ENCODE measurements at places on chromosomes 11 and 22.
A peak's percentile ranks its signal among the peaks of the same experiment; 100 is the strongest.

GRCh38 chr11:107988397-107989158 is 20.1 kb upstream of the CUL5 start:
- H3K4me1 ChIP-seq, result no peaks in the 10 kb centered on the region
- no peak overlapping the region for H3K4me3 ChIP-seq
- H3K36me3 ChIP-seq, result no peaks in the 10 kb centered on the region
- no peak for DNase-seq
- H3K27ac ChIP-seq, result no peak overlapping the region

GRCh38 chr11:1462698-1462975 is 23.9 kb downstream of the MOB2 start:
- H3K4me3 ChIP-seq, result no peak overlapping the region
- peak overlapping the region; percentile 98 for H3K27ac ChIP-seq
- no peaks in the 10 kb centered on the region for H3K27me3 ChIP-seq
- H3K36me3 ChIP-seq, result peaks cover 58% of the 10 kb centered on the region

DNA sequence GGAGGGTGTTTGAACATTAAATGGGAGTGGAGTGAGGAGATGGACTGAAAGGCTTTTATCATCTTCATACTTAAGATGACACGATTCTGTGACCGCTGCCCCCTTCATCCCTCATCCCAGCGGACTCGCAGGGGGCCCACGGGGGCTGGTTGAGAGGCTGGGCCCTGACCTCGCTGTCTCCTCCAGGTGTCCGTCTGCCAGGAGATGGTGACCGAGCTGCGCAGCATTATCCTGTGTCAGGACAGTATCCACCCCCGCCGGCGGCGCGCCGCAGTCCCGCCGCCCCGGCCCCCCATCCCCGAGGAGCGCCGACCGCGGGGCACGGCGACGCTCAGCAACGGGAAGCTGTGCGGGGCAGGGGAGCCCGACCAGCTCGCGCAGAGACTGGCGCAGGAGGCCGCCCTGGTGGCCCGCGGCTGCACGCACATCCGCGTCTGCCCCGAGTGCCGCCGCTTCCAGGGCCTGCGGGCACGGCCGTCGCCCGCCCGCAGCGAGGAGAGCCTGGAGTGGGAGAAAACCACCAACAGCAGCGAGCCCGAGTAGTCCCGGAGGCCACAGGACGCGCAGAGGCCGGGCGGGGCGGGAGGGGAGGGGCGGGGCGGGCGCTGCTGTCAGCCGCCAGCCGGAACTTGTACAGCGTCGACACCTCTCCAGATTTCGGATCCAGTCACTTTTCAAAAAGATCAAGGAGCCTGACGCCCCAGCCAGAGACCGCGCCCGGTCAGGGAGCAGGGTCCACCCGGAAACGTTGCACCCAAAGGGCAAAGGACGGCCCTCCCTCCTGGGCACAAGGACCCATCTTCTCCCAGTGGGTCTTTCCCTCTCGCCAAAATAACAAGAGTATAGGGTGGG is 38.0 kb upstream of the TBCEL start:
- no peak overlapping the region for H3K27ac ChIP-seq
- H3K4me3 ChIP-seq, result peak overlapping the region; percentile 51

DNA sequence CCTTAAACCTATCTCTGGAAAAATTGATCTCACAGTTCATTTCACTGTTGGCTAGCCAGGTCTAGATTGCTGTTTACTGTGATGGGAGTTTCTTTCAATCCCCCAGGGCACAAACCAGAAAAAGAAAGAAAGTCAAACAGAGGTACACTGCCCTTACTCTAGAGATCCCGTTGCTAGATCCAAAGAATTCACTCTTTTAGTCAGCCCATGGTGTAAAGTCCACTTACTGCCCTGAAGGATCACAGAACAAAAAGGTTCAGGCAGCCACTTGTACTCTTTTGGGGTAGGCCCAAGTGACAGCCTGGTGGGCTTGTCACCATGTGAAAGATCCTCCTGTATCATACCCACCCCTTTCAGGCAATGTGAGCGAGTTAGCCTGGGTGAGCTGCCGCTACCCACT is 162.6 kb upstream of the CCDC179 start:
- no peak for DNase-seq
- H3K36me3 ChIP-seq, result no peaks in the 10 kb centered on the region
- H3K27ac ChIP-seq, result no peak overlapping the region
- H3K4me3 ChIP-seq, result no peak overlapping the region
- H3K4me1 ChIP-seq, result no peaks in the 10 kb centered on the region

Data from tibial artery (tissue), 4 donors.